ENCODE measurements at places on chromosomes 5 and 9. TPM values are rescaled to one million over a fixed set of nuclear protein-coding genes. Genes with fewer than 3 reads are reported as not detected.

The ANKRD34B gene
- total RNA-seq, result not detected

The COL15A1 gene
- 0.34 TPM for total RNA-seq

The MZB1 gene
- total RNA-seq, result not detected

The ORM2 gene
- not detected for total RNA-seq

The IFNA2 gene
- total RNA-seq, result not detected

The RFX3 gene
- total RNA-seq, result 1.7 TPM

The DDX4 gene
- total RNA-seq, result not detected

The SYNPO gene
- total RNA-seq, result 30.7 TPM

The GABRA1 gene
- not detected for total RNA-seq

The OR2K2 gene
- not detected for total RNA-seq

The SLC34A3 gene
- 0.07 TPM for total RNA-seq

The RNF14 gene
- total RNA-seq, result 44.4 TPM

The LAMC3 gene
- 1.1 TPM for total RNA-seq

The OBP2B gene
- total RNA-seq, result not detected

The SOHLH1 gene
- not detected for total RNA-seq

The PCAT7 gene
- 0.92 TPM for total RNA-seq

The ISL1 gene
- not detected for total RNA-seq

The STPG3 gene
- total RNA-seq, result not detected

The PCDHAC1 gene
- total RNA-seq, result 1.4 TPM

Data from A549 treated with DMSO at 1 μM for 4 hours (cell line).